ENCODE measurements at places on chromosomes 4 and X.

DNA sequence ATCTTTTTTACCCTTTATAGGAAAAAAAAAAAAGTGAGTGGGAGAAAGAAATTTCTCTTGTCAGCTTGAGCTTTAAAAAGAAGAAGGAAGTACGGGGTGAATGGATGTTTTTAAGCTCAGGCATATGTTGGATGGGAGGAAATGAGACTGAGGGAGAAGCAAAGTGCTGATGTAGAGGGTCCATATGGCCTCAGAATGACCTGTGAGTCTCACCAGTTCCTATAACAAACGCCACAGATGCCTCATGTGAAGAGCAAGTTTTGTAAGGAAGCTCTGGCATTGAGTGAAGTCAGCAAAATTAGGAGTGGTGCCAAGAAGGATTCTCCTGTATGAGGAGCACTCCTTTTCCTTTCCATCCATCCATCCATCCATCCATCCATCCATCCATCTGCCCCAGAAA, 214.6 kb downstream of the PTTG2 start:
- DNase-seq, result no peak

GRCh38 chr4:14138106-14138505, 510.6 kb upstream of the BOD1L1 start:
- no peak for DNase-seq

DNA sequence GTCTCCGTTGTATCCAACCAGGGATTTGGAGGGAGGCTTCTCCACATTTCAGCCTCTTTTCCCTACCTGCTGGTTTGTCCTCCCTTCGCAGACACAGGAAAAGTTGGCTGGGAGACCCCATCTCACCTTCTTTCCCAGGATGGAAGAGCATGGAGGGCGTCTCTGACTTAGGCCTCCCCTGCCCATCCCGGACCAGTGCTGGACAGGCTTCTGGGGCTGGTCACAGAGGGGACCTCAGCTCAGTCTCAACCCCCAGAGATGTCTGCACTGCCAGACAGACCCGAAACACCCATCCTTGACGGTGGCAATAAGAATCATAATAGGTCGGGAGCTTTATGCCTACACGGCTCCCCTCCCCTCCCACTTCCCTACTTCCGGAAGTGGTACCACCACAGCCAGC, 1.6 kb downstream of the WFS1 start:
- DNase-seq, result no peak

GRCh38 chr4:40918330-40918729, 168.6 kb downstream of the NSUN7 start:
- DNase-seq, result no peak

Data from T-helper 17 cell (primary cell).